ENCODE measurements at places on chromosomes 11 and 22.

GRCh38 chr11:100777103-100777502 is 90.0 kb downstream of the ARHGAP42 start:
- no peak for DNase-seq

DNA sequence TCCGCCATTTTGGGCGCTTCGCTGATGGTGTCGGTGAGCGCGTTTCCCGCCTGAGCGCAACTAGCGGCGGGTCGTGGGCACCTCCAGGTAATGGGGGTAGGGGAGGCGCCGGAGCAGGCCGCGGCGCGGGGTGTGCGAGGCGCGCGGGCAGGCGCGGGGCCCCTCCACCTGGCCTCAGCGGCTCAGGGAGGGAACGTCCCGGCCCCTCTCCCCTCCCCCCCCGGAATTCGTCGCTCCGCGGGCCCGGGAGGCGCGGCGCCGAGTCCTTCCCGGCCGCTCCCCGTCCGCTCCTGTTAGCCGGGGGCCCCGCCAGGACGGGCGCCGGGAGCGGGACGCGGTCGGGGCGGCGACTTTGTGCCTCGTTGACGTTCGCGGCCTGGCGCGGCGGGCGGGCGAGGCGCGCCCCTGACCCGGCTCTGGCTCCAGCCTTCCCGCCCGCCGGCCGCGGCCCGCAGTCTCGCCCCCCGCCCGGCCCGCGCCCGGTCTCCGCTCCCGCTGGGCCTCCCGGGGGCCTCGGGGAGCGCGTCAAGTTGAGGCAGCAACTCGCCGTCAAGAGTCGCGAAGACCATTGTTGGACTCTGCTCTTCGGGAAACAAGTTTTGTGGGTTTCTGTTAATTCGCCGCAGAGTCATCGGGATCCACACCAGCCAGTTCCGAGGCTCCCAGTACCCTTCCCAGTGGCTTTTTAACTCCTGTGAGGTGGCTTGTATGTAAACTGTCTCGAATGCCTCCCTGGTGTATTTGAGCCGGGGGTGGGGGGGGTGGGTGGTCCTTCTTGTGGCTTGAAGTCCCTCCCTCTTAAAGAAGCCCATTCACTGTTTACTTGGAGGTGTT is at the start of gene PPP6R3:
Gene PPP6R3 (plus strand): TSS at position 12 of the 834 bp plus-strand sequence. CDS start 76,913 bp downstream, outside the sequence.
- peak; percentile 77 for DNase-seq

DNA sequence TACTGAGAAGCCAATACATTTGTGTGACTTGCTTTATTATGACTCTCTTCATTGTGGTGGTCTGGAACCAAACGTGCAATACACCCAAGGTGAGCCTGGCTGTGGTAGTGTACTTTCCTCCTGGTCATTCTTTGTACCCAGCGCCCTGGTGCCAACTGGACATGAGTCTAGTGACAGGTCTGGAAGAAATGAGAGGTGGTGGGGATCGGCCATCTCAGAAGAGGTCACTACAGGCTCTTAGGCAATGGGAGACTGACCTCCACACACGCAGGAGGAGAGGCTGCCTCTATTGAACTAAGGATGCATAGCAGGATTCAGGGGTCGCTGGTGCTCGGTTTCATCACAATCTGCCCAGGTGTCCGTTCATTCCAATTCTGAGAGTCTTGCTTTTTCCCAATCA is 56.4 kb upstream of the RTL6 start:
- no peak for DNase-seq

- DNase-seq = peak; percentile 96
Measured at GRCh38 chr11:102760344-102761035, 19.9 kb downstream of the MMP10 start.

GRCh38 chr11:17607083-17607429 is 60.0 kb downstream of the OTOG start:
- DNase-seq = no peak

All from GM23248 (cell line).